Stimulated activated CD4-positive, alpha-beta T cell treated with anti-CD3 and anti-CD28 coated beads, Interleukin-2, amount 100 ng/mL, for 24 hours (primary cell): ENCODE measurements at places on chromosomes 3 and 15.

DNA sequence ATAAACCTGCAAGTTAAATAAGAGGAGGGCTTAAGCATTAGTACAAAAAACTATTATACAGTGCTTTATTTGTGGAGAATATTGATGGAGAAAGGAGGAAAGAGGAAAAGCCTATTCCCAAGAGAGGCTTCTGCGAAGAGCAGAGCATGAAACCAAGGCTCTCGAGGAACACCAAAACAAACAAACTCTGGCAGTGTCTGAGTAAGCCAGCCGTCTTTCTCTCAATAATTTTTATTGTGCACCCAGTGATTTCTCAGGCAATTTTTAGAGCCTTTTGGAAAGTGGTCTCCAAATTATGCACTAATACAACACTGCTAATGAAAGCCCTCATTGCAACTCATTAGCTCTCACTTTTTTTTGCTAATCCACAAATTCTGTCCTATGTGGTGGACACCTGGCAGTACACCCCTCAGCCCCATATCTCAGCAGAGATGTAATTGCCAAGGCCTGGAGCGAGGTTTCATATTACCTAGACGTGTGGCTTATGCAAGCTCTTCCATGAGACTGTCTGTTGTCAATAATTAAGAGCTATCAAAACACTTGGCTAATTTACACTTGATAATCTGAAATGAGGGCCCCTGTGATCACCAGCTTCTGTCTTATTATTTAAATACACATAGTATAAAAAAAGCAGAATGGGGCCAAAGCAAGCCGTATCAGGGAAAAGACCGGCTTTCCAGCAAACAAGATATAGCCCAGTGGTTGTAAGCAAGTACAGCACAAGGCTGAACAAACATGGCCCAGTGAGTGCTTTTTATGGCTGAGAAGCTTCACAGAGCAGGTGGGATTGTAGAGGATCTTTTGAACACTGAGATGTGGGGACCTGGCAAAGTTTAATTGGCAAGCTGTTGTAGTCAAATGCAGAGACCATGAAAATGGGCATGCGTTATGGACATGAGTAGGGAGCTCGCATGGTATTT is 216.9 kb downstream of the ROBO2 start:
- no peak for DNase-seq

DNA sequence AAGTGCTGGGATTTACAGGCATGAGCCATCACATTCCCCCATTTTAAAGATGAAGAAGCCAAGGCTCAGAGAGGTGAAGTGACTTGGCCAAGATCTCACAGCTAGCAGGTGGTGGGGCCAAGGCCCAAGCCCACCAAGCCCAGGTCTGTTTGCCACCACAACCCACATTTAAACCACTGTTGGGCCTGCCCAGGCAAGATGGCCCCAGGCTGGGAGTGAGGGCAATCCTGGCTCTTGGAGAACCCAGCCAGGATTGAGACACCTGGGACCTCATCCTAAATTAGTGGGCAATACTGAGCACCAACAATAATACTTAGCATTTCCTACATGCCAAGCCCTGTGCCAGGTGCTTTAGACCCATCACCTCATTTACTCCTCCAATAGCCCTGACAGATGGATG is 6.9 kb downstream of the IGDCC3 start:
- no peak for DNase-seq

DNA sequence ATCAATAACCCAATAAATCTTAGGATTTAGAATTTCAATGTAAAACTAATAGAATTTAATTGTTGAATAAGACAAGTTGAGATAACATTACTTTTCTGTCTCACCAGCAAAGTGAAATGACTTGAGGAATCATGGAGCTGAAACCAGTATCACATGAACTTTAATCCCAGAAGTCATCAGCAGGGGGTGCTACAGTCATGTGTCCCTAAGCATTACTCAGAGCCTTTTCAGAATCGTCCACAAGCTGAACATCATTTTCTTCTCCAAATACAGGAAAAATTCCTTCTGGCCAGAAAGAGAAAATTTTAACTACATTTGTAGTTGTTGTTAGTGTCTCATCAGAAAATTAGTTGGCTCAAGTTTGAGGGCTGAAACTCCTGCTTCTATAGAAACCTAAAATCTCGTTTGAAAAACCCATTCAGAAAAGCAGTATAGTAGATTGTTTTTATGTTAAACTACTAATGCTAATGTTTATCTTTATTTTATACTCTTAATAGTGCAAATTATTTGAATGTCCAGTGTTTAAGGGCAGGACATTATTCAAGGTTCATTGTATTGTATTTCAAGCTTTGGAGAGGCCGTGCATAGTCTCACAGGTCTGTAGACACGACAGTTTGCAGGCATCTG is 384.1 kb downstream of the PLOD2 start:
- no peak for DNase-seq

DNA sequence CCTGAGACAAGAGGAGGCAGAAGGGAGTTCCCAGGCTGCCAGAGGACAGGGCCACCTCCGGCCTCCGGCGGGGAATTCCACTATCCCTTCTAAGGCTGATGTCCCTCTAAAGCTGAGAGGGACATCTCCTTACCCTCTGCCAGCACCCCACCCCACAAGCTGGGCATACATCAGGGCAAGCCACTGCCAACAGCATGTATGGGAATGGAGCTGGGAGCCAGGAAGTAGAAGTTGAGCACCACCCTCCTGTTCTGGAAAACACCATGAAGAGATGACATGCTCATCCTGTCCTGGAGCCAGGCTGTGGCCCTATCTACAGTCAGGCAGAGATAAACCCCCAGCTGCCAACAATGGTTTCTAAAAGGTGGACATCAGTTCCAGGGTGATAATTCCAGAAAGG is 7.1 kb downstream of the PLCD1 start:
- DNase-seq, result no peak

DNA sequence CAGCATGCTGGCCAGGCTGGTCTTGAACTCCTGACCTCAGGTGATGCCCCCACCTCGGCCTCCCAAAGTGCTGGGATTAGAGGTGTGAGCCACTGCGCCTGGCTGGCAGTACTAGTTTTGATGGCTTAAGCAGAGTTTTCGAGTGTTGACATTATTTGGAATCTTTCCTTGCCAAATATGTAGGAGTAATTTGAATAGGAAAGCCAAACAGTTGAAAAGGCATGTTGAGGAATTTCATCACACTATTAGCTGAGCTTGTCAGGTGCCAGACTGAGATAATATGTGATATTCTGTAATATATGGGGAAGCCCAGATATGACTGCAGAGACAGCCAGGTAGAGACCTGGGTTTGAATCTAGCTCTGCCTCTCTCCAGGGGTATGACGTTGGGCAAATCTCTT is 109.3 kb downstream of the SV2B start:
- no peak for DNase-seq

DNA sequence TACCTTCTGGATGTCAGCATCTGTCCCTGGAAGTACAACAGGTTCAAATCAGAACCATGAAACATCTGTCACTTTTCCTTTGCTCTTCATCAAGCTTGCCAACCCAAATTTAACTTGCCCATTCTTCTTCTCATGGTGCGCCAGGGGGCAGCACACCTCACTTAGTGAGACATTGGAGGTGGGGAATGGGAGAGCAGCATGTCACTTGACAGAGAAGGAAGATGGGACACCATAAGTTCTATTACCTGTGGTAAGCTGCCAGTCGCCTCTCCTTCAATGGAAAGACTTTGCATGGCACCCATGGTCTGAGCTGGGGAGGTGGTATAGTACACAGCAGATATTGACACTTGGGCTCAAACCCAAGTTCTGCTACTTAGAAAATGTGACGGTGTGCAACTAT is 2.9 kb downstream of the SCN5A start:
- no peak for DNase-seq

DNA sequence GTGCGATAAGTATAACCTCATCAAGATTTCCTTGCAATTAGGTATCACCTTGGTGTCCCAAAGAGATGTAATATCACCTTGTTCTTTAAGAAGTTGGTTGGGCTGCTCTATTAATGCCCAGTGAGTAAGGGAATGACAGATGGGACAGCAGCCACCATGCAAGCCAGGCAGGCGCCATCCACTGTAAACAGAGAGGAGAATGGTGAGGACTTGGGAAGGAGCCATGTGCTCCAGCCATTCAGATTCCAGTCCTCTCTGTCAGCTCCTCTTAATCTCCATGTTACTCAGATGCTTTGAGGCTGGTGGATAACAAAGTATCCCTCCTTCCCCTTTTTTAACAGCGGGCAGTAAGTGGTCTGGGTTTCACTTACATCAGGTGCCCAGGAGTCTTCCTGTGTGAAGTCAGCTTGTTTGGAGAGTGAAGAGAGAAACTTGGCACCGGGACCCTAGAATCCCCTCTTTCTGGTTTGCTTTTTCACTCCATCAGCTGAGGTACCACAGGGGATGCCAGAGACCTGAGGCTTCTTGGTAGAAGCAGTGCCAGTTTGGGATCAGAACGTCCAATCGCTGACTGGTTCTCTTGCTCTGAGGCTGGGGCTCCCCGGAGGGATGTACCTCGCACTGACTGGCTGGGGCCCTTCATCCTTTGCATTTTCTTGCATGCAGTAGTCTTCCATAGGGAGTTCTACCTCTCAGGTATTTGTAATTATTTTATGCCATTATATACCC is 29.5 kb downstream of the SLCO3A1 start:
- no peak for DNase-seq
